ENCODE measurements at places on chromosomes 7 and 10.

GRCh38 chr7:76232698-76233097 is 31.0 kb downstream of the SRRM3 start:
- DNase-seq, result no peak

GRCh38 chr7:107660381-107661080 is at the start of gene SLC26A4:
SLC26A4 (plus strand) TSS chr7:107660828; CDS start chr7:107661642, 814 bp downstream.
- DNase-seq, result peak; percentile 50

DNA sequence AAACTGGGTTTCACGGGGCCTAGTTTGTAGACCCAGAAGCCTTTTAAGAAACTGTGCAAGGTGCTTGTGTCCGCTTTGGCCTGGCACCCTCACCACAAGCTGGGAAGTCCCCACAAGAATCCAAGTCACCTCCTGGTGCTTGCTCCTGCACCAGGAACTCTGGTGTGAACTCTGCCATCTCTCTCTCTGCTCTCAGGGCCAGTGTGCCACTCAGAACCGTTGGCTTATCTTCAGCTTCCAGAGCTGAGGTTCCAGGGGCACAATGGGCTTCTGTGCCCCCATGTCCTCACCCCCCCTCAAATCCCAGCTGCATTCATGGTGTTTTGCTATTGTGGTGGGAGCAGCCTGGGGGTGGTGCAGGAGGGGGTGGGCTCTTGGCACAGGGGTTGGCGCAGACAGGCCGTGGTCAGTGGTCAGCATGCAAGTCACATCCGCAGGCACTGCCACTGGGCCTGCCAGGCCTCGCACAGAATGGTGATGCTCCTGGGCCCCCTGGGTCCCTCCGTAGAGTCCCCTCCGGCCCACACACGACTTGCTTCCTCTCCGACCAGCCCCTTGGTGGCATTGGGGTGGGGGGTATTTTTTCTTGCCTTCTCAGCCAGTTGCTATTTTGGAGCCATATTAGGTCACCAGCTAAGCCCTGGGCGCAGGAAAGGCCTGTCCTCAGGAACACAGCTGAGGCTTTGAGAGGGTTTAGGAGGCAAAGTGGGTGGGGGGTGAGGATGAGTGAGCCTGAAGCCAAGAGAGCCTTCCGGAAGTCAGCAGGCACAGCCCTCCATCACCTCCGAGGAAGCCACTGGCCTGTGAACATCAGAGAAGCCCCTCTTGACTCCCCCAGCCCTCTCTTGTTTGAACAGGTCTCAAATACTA is 3.0 kb downstream of the ZCCHC24 start:
- DNase-seq, result no peak

GRCh38 chr10:89414146-89414878 is at the start of gene IFIT5:
IFIT5 (plus strand) TSS chr10:89414568; CDS start chr10:89414799, 231 bp downstream.
- DNase-seq, result peak; percentile 73

DNA sequence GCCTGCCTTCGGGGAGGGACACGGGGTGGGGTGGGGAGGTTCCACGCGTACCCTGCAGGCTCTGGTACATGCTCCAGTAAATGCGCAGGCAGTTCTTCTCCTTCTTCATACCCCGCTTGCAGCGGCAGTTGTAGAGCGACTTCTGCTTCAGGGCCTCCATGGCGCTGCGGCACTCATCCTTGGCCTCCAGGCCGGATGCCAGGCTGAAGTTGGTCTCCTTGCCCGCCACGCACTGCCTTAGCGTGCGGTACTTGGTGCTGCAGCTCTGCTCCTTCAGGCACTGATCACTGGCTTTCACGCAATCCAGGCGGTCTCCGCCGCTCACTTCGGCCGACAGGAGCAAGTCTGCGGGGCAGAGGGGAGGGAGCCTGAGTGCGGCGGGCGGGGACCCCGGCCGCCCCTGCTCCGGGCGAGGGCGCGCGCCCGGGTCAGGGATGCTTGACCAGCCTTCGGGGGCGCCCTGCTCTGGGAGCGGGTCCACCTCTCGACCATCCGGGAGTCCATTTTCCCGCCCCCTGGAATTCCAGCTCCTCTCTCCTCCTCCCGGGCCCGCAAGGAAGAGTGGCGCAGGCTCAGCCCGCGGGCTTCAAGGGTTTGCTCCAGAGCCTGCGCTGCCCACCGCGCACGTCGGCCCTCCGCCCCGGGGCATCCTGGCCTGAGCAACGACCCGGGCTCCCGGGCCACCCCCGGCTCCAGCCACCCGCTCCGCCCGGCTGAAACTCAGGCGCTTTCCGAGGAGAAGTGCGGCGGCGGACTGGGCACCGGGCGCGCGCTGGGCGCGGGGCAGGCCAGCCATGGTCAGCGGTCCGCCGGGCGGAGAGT is 2.0 kb downstream of the GFRA1 start:
- DNase-seq, result no peak
